GDM1 (cell line): ENCODE measurements at places on chromosomes 5 and 9.

GRCh38 chr5:67493676-67494075, 297.1 kb upstream of the CD180 start:
- no peak for DNase-seq

DNA sequence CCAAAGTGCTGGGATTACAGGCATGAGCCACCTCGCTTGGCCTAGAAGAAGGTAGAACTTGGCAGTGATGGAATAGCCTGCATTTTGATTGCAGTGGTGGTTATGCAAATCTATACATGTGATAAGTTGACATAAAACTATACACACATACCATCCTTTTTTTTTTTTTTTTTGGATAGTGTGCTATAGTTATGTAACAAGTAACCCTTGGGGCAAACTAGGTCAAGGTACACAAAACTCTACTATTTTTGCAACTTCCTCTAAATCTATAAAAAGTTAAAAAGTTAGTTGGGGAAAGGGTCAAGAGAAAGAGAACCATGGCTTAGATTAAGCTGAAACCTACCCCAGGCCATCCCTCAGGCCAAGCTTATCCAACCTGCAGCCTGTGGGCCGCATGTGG, 11.1 kb downstream of the TRIM14 start:
- DNase-seq: no peak

DNA sequence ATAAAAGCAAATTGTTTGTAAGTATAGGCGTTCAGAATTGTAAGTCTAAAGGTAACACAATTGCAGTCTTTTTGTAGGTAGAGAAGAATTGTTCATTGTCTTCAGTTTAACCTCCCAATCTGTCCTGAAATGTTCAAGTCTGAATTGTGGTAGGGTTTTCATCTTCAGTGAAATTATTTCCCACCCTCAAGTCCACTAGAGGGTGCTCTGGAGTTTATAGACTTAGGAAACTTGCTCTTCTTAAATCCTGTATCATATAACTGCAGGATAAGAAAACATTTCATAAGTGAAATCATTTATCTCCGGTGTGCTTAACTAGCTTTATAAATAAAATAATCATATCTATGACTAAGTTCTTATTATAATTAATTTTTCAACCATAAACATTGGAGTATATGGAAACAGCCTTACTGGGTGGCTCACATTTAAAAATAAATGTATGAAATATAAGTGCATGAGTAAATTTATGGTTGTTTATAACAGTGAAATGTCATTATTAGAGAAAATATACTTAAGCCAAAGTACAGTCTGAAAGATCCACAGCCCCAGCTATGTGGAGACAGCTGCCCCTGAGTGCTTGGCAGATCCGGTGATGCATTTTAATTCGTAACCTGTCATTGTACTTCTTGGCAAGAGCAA, 182.4 kb upstream of the OTULINL start:
- no peak for DNase-seq

- DNase-seq: no peak
Observed at GRCh38 chr9:24828687-24829086, 283.0 kb upstream of the IZUMO3 start.

DNA sequence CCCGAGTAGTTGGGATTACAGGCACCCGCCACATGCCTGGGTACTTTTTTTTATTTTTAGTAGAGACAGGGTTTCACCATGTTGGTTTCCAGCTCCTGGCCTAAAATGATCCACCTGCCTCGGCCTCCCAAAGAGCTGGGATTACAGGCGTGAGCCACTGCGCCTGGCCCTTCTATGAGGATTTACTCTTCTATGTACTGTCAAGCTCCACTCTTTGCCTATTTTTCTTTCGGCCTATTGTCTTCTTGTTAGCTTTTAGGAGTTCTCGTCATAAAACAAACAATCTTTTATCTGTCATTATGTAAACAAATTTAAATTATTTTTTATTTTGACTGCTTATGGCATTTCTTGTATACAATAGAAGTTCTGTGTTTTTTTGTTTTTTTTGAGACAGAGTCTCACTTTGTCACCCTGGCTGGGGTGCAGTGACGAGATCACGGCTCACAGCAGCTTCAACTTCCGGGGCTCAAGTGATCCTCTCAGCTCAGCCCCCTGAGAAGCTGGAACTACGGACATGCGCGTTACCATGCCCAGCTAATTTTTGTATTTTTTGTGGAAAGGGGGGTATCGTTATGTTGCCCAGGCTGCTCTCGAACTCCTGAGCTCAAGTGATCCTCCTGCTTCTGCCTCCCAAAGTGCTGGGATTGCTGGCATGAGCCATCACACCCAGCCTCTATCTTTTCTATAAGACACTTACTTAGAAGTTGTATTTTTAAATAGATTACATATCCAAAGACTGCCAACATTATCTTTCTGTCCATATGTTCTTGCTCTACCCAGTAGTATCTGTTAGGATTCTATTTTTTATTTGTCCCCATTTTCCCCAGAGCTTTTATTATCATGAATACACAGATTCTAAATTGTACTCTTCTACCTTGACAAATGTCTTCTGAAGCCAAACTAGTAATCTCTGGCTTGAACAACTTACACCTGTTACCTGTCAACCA, 29.2 kb downstream of the CSNK1A1 start:
- no peak for DNase-seq

DNA sequence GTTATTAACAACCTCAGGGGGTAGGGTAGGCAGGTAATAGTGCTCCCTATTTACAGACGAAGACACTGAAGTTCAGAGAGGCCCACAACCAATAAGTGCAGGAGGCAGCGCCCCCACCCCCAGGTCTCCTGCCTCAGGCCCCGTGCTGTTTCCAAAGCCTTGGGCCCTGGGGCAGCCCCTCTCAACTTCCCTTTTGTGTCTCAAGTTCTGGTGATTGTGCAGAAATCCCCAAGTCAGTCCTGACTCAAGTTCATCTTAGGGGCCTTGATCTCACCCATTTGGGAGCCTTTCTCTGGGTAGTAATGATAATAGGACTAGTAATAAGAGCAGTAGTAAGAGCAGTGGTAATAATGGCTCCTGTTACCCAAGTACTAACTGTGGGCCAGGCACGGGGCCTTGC, 35.5 kb upstream of the ASS1 start:
- DNase-seq: no peak

GRCh38 chr5:143758015-143758414, 53.9 kb upstream of the HMHB1 start:
- DNase-seq: no peak

- no peak for DNase-seq
Observed at GRCh38 chr9:121598965-121599871, 52.2 kb upstream of the DAB2IP start.

DNA sequence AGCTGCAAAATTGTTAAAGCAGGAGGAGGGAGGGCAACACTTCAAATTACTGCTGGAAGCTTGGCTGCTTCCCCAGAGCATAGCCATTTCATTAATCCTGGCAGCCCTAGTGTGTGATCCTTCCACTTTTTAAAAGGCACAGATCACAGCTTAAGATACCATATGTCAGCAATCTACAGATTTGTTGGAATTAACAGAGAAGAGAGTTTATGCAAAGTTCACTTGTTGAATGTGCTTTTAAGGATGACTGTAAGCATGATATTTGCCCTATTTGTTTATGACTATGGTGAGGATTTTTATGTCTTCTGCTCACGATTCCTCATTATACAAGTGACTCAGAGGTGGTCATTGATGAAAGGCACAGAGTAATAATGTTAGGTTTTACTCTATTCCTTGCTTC, 156.0 kb upstream of the CDKN2B start:
- DNase-seq: no peak

GRCh38 chr5:51095486-51095885, 287.8 kb upstream of the ISL1 start:
- no peak for DNase-seq

GRCh38 chr5:139116100-139116655, 82.0 kb downstream of the SIL1 start:
- no peak for DNase-seq

DNA sequence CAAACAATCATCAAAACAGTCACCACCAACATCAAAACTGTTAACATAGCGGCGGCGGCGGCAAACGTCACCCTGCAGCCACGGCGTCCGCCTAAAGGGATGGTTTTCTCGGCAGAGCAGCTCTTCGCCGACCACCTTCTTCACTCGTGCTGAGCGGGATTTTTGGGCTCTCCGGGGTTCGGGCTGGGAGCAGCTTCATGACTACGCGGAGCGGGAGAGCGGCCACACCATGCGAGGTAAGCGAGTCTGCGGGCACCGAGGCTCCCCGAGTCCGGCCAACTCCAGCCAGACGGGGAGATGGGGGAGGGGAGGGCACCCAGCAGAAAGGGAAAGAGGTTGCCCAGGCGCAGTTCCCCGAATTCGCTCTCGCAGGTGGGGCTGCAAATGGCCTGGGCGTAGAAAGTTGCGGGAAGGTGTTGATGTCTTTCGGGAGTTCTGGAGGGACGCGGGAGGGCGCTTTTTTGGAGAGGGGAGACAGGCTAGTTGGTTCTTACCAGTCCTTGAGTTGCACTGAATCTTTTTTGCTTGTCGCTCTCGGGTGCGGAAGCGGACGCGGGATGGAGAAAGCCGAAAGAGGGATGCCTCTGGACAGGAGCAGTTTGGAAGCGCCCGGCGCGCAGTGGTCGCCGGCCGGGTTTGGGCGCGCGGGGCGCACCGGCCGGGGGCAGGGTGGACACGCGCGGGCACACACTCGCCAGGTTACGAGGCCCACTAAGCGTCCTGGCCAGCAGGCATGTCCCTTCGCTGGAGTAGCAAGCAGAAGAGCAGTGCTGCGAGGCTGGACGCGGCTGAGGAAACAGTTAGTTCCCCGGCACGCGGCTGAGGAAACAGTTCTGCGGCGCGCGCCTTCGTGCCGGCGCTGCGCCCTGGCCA, 849 bp downstream of the RORB start:
- DNase-seq: no peak

DNA sequence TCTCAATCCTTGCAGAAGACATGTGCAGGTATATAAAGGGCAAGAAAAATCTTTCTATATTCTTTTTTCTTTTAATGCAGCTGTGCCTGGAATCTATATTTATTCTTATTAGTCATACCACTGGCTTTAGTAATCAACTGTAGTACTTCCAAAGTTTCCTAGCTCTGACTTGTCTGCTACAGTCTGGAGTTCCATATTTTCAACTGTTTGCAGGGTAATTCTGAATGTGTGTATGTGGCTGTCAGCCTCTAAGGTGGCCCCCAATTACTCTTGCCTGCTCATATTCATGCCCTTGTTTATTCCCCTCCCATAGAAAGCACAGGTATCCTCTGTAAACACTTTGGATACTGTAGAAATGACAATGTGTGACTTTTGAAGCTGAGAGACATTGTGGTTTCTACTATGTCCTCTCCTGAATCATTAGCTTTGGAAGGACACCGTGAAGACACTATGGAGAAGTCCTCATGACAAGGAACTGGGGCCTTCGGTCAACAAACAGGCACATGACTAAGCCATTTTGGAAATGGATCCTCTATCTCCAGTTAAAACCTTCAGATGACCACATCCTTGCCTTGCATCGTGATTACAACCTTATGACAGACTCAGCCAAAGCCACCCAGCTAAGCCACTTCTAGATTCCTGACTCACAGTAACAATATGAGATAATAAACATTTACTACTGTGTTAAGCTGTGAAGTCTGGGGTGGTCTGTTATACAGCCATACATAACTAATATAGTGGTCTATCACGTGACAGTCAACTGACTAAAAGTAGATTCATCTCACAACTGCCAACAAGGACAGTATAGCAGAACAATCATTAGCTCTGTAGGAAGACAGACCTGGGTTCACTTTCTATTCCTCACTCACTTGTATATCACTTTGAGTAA, 49.5 kb upstream of the SUSD1 start:
- no peak for DNase-seq

DNA sequence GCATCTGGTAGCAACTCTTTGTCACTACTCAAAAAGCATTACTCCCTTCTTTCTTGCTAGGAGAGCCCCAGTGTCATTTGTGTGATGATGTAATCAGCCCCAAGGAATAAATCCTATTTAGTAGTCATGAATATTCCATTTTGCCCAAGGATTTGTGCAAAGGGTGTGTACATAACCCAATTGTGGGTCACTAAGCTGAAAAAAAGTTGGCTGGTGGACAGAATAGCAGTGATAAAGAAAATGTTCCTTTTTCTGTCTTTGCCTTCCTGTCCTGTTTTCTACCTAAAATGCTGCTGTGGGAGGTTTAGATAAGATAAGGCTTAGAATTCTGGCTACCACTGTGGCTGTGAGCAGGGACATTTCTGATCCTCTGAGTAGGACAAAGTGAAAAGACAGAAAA, 223.1 kb upstream of the ITGA1 start:
- DNase-seq: no peak

- DNase-seq: no peak
Observed at GRCh38 chr5:122999947-123000563, 36.5 kb downstream of the PPIC start.

DNA sequence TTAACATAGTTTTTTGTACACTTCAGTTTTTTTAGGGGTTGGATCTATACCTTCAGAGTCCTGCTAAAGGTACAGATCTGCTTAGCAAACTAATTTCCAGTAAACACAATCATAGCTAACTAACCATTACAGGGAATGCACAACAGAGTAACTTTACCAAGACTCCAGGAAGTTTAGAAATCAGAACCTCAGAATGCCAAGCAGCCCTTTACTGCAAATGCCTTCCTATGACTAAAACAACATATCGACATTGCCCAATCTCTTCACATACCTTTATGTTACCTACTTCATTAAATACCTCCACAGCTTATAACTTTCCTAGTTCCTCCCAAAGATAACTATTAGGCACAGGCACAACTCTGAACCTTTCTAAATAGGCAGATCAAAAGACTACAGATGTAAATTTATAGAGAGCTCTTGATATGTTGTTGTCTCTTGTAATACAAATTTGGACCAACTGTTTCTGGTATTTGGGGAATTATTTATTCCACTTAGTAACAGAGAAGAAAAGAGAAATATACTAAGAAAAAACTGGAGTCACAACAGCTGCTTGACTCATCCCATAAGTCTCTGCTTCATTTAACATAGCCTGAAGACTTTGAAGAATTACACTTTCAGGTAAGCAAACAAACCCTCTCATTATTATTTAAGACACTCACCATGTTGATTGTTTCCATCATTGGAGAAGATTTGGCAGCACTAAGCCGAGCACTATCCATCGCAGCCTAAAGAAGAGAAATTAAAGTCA, 46.0 kb upstream of the OR2K2 start:
- DNase-seq: no peak

DNA sequence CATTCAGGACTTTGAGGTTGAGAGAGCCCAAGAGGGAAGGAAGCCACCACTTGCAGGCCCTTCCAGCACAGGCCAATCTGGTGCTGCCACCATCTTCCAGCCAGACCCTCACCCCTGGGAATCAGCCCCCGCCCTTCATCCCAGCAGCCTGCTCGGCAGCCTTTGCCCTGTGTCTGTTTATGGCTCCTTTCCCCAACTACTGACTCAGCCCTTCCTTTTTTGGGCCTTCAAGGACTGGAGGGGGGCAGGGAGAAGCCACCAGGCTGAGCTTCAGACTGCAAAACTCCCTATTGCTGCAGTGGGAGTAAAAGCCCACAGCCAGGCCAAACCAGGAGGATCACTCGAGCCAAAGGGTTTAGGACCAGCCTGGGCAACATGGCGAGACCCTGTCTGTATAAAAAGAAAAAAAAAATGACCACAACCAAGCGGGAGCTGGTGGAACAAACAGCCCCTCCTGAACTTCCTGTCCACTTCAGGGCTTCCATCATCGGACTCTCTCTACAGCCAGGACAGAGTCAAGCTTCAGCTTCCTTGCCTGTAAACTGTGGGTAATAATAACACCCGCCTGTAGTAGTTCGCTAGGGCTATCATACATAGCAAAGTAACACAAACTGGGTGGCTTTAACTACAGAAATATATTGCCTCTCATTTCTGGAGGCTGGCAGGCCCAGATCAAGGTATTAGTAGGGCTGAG, 85.9 kb upstream of the IL17B start:
- no peak for DNase-seq

- DNase-seq: no peak
Observed at GRCh38 chr5:141640698-141641097, 3.9 kb downstream of the RELL2 start.

- DNase-seq: peak; percentile 21
Observed at GRCh38 chr9:132268725-132269352, 85.9 kb downstream of the SETX start.
